Upper lobe of left lung (tissue), 6 donors: ENCODE measurements at places on chromosomes 16 and 17.

DNA sequence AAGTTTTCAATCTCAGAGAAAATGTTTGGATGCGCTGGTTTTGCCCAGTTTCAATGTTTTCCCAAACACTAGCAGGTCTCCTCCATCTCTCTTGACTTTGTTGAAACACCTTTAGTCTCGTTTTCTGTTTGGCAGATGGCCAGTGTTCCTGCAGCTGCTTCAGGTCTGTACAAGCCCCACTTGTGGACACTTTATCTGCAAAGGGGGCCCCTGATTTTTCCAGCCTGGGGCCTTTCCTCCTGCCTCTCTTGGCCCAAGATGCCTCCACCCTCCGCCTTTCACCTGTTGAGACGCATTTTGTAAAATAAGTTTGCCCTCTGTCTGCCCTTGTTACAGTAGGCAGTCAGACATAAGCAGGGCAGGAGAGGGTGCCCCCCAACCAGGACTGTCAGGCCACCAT lies 21.8 kb upstream of the PRM1 start:
- no peak for DNase-seq

DNA sequence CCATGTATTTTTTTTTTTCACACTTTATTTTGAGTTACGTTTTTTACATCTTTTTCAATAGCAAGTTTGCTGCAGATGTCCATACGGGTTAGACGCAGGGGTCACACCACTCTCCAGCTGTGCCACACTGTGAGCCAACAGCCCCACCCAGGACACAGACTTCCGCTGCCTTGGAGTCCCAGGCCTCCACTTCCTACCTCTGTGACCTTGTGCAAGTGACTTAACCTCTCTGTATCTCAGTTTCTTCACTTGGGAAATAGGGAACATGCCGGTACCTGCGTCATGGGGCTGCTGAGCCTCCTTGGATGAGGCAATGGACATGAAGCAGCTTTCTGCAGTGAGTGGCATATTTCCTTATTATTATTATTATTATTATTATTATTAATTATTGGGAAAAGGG lies 3.3 kb upstream of the PITPNA start:
- no peak for DNase-seq

DNA sequence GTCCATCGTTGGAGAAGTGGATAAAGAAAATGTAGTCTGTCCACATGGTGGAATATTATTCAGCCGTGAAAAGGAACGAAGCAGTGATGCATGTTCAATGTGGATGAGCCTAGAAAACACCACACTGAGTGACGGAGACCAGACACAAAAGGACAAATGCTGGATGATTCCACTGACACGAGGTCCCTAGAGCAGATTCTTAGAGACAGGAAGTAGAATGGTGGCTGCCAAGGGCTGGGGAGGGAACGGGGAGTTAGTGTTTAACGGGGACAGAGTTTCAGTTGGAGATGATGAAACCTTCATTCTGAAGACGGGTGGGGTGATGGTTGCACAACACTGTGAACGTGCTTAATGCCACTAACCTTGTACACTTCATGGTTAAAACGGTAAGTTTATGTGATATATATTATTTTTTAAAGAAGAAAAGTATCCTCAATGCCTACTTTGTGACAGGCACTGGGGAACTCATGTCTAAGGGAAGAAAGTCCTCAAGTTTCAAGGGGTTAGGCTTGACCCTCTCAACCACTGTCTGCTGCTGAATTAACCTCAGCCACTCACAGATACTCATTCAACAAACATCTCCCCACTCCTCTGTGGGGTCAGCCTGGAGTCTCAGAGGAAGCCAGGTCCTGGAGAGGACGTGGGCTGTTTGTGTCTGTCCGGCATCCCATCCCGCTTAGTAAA lies 17.6 kb downstream of the C16orf74 start:
- peak; percentile 71 for DNase-seq

DNA sequence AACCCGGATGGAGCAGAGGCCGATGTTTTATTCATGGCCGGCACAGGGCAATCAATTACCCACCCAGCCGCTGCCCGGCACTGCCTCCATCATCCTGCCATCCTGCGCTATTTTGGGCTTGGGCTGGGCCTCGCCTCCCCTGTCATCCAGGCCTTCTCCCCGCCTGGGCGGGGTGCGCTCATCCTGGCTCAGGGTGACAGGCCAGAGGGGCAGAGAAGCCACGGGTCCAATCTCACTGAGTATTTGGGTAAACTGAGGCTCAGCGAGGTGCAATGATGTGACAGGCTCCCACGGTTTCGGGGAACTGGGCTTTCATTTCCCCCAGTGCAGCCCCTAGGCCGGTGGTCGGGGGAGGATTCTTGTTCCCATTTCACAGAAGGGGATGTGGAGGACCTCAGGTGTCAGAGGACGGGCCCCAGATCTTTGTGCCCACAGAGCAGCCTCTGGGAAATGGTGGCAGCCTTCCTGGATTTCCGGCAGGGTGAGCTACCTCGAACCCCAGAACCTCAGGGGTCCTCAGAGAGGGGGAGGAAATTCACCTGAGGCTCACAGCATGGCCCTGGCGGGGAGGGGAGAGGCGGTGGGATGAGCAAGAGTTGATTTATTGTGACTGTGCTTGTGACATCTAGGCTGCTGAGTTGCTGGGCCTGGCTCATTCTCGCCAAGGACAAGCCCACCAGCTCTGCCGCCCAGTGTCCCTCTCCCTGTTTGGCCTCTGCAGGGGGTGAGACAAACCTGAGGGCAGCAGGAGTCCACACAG lies 23.8 kb upstream of the KCNJ12 start:
- DNase-seq, result peak; percentile 14

- DNase-seq, result no peak
These were observed 82.9 kb upstream of the RCVRN start for GRCh38 chr17:9987779-9988585.

DNA sequence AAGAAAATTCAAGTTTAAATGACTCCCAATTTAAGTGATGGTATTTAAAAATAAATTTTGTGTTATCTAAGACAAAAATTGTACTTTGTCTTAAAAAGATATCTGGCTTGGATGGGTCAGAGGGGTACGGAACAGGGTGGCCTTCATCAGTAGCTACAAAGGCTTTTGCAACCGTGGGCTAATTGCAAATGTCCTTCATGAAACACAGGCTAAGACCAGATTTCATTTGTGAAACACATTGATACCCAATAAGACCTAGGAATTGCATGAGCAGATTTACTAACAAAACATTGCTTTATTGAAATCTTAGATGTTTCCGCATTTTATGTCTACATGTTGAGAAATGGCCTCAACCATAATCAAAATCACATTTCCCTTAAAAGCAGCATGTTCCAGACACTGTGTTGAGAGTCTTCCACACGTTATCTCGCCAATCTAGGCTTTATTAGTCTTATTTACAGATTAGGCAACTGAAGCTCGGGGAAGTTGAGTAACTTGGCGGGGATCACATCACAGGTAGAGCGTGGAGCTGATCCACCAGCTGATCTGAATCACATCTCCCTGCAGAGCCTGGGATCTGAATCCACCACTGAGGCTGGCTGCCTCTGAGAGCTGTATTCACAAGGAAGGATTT lies 21.8 kb downstream of the FBXO39 start:
- DNase-seq, result no peak

- no peak for DNase-seq
These were observed 42.3 kb upstream of the RBFOX3 start for GRCh38 chr17:79652999-79653643.

GRCh38 chr16:70465999-70466804 lies 11.8 kb downstream of the FCSK start:
- no peak for DNase-seq

DNA sequence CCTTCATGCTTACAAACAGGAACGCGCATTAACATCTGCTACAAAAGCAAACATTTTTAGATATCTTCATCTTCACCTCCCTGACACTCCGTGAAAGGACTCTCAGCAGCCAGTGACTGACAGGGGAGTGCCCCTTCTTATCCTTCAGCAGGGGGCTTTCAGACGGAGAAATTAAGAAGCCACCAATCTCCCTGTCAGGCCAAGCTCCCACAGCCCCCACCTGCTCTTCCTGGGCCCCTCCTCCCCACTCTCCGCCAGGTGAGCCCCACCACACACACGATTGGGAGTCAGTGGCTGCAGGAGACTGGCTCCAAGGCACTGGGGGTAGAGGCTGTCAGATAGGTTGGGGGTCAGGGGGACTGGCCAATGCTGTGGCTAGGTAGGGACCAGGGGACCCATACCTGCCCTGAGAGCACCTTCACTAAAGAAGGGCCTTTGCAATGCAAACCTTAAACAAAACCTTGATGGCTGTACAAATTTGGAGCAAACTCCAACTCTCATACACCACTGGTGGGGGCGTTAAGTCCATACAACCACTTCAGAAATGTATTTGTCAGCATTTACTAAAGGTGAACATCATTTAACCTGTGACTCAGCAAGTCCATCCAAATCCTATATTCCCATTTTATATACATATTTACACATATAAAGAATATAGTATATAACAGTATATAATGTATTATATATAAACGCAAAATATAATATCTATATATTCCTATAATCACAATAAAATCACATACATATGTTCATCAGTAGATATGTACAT lies 232.2 kb downstream of the ZNF423 start:
- no peak for DNase-seq

DNA sequence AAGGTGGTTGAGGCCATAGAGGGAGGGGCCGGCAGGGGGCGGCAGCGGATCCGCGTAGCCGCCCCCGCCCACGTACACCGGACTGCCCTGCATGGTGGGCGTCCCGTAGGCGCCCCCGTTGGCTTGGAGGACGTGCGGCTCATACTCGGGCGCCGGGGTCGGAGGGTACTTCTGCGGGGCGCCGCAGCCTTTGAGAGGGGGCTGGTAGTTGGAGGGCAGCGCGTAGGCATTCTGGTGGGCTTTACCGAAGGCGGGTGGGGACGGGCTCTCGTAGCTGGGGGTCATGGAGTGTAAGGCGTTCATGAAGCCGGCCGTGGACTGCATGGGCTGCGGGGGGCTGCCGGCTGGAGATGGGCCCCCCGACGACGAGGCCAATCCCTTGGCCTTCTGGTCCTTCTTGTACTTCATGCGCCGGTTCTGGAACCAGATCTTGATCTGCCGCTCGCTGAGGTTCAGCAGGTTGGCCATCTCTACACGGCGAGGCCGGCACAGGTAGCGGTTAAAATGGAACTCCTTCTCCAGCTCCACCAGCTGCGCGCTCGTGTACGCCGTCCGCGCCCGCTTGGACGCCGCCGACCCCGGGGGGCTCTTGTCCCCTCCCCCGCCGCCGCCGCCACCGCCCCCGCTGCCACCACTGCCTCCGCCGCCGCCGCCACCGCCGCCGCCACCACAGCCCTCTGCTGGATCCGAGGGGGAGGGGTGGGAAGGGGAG lies 5.7 kb upstream of the HOXB2 start:
- DNase-seq, result peak; percentile 86

- DNase-seq, result peak; percentile 91
These were observed at the start of gene GALK1 for GRCh38 chr17:75764711-75765421. GALK1 (minus strand) TSS chr17:75765192; CDS start chr17:75765136, 56 bp downstream.

DNA sequence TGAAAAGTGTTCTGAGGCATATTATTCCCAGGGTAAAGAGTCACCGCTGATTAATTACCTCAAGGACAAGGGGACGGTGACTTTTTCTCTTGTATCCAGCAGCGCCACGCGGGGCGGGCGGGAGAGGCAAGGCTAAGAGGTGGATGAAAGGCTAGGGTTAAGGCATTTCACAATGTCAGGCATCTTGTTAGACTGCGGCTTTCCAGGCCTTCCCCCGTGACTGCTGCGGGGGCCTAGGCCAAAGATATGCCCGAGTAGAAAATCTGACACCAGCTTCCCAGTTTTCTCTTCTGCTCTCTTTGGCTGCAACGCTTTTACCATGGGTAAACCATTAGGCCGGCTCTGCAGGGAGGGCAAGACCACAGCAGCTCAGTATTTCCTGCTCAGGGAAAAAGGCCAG lies 698.2 kb downstream of the MAF start:
- DNase-seq, result peak; percentile 53

- no peak for DNase-seq
These were observed 99.5 kb downstream of the CHD9NB start for GRCh38 chr16:52953215-52953614.

DNA sequence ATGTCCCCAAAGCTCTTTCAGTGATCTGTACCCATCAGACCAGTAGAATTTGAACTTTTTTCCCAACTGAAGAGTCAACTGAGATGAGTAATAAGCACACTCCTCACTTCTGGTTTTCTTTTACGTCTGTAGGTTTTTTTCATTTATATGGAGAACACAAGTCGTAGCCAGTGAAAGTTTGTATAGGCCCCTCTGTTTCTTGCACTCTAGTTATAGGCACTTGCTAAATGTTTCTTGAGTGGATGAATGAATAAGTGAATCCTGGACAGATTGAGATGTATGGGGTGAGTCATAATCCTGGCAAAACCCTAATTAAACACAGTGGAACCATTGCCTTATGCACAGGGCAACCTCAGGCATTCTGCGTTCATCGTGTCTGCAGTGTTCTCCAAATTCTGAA lies 193.7 kb upstream of the TBX2 start:
- no peak for DNase-seq

- no peak for DNase-seq
These were observed 6.2 kb downstream of the PCGF2 start for GRCh38 chr17:38741921-38742410.

DNA sequence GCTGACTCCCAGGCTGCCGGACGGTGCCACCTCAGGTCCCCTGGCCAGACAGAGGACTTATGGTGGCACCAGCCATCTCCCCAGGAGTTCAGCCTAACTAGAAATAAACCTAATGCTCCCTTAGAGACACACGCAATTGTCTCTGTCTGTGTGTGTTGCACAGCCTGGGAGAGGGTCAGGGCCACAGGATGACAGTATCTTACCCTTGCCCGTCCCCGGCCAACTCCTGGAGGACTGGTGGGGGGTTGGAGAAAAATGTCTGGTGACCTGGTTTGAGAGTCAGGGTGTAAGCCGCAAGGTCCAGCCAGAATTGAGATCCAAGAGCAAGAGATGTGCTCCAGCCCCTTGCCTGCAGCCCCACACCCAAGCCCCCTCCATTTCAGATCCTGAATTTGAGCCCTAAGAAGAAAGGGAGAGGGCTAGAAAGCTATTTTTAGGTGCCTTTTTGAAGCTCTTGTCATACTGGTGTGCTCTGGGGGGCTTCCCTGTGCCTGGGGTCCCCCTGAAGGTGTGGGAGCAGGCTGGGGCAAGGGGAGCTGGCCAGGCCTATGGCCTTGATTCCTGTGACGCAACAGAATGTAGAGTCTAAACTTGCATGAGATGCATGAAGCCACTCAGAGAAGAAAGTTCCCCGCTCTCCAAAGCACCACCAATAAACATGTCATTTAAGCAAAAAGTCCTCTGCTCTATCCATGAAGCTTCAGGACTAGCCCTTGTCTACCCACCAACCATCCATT lies 12.9 kb downstream of the ZNF319 start:
- no peak for DNase-seq

DNA sequence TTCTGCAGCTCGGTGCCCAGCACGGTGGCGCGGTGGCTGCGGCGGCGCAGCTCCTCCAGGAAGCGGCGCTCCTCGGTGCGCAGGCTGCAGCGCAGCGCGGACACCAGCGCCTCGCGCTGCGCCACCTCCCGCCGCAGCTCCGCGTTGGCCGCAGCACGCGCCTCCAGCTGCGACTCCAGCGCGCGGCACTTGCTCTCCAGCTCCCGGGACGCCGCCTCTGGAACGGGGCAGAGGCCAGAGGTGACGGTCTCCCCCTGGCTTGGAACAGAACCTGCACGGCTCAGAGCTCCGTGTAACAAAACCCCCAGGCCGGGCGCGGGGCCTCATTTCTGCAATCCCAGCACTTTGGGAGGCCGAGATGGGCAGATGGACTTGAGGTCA lies 13.2 kb upstream of the CLUH start:
- DNase-seq, result peak; percentile 89
